Mesenchymal stem cell (in vitro differentiated cells and primary cell): ENCODE measurements at places on chromosomes 16 and 17.

DNA sequence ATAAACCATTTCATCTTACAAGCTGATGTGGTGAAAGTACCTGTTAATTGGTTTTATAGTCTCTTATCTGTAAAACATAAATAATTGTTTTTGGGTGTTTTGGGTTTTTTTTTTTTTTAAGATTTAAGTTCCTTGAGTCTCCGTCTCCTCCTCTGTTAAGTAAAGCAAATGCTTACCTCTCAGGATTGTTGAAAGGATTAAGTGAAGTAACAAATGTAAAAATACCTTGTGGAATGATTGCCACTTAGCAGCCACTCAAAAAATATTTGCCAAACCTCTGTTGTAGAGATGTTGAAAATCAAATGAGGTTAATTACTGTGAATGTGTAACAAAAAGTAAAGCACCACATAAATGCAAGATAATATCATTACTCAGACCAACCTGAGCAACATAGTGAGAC, 19.2 kb downstream of the LIMD2 start:
- DNase-seq, result no peak

DNA sequence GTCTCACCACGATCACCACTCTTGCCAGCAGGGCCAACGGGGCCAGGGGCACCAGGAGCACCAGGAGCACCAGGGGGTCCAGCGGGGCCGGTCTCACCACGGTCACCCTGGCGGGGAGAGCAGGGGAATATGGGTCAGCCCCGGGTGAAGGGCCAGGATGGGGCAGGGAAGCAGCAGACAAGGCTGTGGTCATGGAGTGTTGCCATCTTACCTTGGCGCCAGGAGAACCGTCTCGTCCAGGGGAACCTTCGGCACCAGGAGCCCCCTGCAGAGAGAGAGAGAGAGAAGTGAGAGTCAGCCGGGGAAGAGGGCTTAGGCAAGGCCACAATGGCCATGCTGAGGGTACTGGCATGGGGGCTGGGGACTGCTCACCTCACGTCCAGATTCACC, 12.9 kb downstream of the COL1A1 start:
- no peak for DNase-seq

- no peak for DNase-seq
Measured at GRCh38 chr16:48052731-48053417, 102.9 kb downstream of the ABCC12 start.

DNA sequence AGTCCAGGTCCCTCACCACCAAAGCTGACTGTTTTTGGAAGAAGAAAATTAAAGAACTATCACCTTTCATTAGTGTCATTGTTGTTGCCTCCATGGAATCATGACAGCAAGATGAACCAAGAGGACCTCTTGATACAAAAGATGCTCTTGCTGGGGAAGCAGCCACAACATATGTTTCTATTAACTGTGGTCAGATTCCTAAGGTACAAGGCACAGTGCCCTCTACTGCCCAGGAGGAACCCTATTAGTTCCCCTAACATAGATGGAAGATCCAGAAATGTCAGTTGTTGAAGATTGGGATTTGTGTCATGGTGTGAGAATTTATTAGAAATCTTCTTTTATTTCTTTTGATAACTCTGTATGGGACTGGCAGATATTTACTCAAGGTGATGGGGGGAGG, 188.2 kb upstream of the ANKFN1 start:
- no peak for DNase-seq

- no peak for DNase-seq
Measured at GRCh38 chr16:1637526-1637925, 25.4 kb downstream of the CRAMP1 start.

DNA sequence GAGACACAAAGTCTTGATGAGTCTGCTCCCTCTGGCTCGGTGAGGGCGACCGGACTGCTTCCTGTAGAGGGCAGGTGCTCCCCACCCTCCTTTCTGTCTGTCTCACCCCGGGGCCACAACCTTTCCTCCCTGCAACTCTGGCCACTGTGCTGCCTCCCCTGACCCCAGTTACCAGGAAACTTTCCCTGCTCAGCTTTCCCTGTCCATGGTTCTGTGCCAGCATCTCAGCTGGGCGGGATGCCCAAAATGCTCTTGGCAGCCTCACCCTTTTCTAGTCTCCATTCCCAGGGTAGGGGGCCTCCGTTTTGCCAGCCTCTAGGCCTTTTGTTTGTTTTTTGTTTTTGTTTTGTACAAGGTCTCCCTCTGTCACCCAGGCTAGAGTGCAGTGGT, 1.4 kb downstream of the PLD2 start:
- no peak for DNase-seq
